Activated naive CD4-positive, alpha-beta T cell treated with anti-CD3 and anti-CD28 coated beads, Interleukin-2, amount 50 U/mL, for 72 hours (primary cell): ENCODE measurements at places on chromosomes 12 and 14. TPM values are rescaled to one million over a fixed set of nuclear protein-coding genes. Genes with fewer than 3 reads are reported as not detected.
A peak's percentile ranks its signal among the peaks of the same experiment; 100 is the strongest.

DNA sequence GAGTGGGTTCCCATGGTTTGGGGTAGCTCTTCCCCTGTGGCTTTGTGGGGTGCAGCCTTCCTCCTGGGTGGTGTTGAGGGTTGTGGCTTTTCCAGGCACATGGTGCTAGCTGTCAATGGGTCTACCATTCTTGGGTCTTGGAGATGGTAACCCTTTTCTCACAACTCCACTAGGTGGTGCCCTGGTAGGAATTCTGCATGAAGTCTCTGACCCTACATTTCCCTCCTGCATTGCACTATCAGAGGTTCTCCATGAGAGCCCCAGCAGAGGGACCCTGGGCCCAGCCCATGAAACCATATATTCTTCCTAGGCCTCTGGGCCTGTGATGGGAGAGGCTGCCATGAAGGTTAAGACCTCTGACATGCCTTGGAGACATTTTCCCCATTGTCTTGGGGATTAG, 1093.3 kb downstream of the SLC16A7 start:
- no peak for DNase-seq

LMO3 gene
- total RNA-seq, result not detected

DNAI7 gene
- total RNA-seq, result 0.35 TPM

RNASE2 gene
- not detected for total RNA-seq

GRCh38 chr12:6960593-6961277, 9.6 kb downstream of the PTPN6 start:
- DNase-seq, result peak; percentile 71

GRCh38 chr12:82225871-82226270, 132.3 kb downstream of the CCDC59 start:
- no peak for DNase-seq

NPAS3 gene
- total RNA-seq, result not detected

- DNase-seq, result peak; percentile 74
Observed at GRCh38 chr14:77133720-77134338, 7.8 kb downstream of the ZDHHC22 start.

OR10P1 gene
- total RNA-seq, result not detected

- DNase-seq, result no peak
Observed at GRCh38 chr12:89893972-89894706, 185.5 kb upstream of the ATP2B1 start.

DNA sequence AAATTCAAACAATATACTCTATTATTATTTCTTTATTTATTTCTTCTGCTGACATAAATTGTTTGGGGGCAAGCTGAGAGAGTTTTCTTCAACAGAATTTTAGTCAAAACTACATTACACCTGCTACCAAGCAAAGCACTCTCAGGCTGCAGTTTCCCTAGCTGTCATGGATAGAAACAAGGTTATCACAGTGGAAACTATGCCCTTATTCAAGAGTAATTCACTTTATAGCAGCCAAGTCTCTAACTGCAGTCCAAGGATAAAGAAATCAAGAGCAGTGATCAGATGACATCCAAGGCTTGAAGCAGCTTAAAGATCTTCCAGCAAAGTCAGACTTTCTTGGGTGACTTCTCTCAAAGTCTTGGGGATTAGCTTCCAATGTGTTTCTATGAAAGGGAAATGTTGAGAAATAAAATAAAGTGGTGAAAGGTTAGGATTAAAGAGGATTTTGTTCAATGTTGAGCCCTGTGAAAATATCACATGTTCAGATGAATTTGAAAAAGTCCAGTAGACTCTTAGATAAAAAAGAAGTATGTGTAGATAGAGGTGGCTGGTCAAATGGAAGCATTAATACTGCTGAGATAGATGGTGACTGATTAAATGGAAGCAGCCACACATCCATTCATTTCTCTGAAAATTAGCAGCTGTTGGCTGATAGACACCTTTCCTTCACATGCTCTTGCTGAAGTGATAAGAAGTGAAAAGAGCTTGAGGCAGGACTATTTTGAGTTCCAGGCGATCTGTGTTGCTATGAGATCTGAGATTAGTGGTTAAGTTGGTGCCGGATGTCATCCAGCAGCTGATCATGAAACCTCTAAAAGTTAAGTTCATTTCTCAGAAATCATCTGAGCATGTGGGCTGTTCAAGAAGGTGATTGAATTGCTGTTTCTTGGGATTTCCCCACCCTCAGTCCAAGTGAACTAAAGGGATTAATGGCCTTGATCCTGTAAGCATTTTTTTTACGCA, 257.8 kb upstream of the BTG1 start:
- DNase-seq, result no peak

GRCh38 chr12:56366948-56367347, 4.3 kb upstream of the APOF start:
- DNase-seq, result no peak

FITM1 gene
- total RNA-seq, result 0.49 TPM

DNA sequence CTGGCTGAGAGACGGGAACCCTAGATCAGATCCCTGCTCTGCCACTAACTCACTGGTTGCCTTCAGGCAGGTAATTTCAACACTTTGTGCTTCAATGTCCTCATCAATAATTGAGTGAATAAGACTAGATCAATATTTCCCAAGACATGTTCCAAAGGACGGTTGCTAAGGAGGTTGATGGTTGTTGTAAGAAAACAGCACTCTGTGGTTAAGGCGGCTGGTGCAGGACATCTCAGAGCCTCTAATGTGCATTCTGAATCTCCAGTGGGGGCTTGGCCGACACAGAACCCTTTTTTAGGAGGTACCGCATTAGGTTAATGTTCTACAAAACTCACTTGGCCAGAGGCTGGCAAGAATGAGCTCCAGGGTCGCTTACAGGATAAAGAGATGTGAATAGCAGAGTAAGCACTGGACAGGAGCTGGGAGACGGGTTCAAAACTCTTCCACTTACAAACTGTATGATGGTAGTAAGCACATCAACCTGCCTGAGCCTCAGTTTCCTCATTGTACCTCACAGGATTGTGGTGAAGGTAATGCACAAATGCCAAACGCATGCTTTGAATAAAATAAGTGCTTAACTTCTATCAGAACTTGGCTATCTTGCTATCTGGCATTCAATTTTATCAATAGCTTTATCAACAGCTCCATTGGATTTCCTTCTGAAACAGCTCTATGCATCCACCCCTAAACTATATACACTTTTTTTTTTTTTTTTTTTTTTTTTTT, 136.9 kb upstream of the PARP11 start:
- no peak for DNase-seq

- no peak for DNase-seq
Observed at GRCh38 chr14:52494444-52494843, 57.9 kb downstream of the TXNDC16 start.

SERPINA9 gene
- total RNA-seq, result not detected

GRCh38 chr12:124162151-124163110, 132.5 kb upstream of the RFLNA start:
- DNase-seq, result no peak

- no peak for DNase-seq
Observed at GRCh38 chr14:84814391-84814790, 715.6 kb upstream of the FLRT2 start.

GRCh38 chr14:63174760-63175191, 29.5 kb upstream of the RHOJ start:
- no peak for DNase-seq

- DNase-seq, result no peak
Observed at GRCh38 chr12:6273541-6274230, 36.8 kb upstream of the PLEKHG6 start.

- DNase-seq, result no peak
Observed at GRCh38 chr14:30651937-30652336, 29.8 kb downstream of the SCFD1 start.

DNA sequence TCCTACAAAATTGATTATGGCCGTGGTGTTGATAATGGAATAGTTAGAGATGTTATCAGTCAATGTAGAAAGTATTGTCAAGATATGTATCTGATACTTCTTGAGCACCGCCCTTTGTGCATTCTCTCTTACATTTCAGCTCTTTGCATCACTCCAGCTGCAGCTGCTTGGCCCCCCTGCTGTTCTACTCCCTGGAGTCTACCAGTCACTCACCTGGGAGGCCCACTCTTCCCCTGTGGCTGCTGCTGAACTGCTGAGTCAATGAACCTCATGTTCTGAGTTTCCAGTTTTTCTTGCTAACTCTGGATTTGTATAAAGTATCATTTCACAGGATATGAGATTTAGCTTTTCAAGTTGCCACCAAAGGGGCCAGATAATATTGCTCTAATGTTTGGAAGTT, 312.8 kb upstream of the SLC16A7 start:
- DNase-seq, result no peak

GRCh38 chr12:127885954-127886750, 380.8 kb upstream of the TMEM132C start:
- no peak for DNase-seq

KRT2 gene
- not detected for total RNA-seq

- DNase-seq, result no peak
Observed at GRCh38 chr12:47024463-47024862, 55.0 kb upstream of the PCED1B start.

CLEC4D gene
- total RNA-seq, result not detected

DNA sequence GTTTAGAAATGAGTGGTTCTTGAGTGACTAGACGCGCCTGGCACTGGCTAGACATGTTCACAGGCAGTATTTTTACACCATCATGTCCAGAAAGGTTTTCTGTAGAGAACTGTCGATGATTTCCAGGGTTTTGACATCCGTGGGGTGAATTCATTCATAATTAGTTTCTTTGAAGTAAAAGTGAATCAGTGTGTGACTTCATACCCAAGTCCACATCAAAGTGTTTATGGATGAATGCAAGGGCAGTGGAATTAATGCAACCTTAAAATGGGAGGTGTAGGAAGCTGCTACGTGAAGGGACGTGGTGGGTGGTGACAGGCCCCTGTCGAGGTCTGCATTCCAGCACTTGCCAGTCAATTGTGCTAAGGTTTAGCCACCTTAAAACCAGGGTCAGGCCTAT, 38.4 kb upstream of the ELK3 start:
- no peak for DNase-seq

DNA sequence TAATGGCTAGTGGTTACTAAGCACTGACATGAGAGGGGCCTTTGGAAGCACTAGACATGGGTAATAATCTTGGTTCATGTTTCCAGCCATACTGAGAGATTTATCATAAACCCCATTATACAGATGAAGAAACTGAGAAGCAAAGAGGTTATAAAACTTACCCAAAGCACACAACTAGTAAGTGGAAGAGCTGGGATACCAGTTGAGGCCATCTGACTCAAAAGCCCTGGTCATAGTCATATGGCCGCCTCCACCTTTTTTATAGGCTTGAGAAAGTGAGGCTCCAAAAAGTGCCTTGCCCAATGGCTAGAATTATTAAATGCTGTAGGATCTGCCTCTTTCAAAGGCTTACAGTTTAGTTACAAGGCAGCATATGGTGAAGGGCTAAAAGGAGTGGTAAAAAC, 944 bp downstream of the TXNRD1 start:
- no peak for DNase-seq

DNA sequence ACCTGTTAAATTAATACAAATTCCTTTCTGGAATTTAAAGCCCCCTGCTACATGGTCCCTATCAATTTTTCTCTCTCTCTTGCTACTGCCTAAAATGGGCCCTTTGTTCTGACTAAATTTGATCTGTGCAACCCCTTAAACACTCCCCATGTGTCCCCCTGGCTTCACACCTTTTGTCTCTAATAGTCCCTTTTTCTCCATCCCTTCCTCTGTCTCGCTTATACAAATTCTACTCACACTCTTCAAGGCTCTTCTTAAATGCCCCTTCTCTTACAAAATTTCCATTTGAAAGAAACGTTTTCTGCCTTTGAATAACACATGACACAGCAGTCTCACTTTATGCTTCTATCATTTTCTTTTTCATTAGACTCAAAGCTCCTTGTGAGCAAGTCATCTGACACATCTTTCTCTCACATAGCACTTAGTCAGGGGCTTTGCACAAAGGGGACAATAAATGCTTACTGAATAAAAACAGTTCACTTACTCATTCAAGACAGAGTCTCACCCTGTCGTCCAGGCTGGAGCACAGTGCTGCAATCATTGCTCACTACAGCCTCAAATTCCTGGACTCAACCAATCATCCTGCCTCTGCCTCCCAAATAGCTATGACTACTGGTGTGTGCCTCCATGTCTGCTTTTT, 41.5 kb upstream of the NR2C1 start:
- DNase-seq, result no peak

GRCh38 chr12:52791271-52792184, 4.4 kb downstream of the KRT3 start:
- no peak for DNase-seq
